Activated CD4-positive, CD25-positive, alpha-beta regulatory T cell treated with anti-CD3 and anti-CD28 coated beads, Interleukin-2, amount 50 U/mL, for 72 hours (primary cell): ENCODE measurements at places on chromosomes 2 and 18.

DNA sequence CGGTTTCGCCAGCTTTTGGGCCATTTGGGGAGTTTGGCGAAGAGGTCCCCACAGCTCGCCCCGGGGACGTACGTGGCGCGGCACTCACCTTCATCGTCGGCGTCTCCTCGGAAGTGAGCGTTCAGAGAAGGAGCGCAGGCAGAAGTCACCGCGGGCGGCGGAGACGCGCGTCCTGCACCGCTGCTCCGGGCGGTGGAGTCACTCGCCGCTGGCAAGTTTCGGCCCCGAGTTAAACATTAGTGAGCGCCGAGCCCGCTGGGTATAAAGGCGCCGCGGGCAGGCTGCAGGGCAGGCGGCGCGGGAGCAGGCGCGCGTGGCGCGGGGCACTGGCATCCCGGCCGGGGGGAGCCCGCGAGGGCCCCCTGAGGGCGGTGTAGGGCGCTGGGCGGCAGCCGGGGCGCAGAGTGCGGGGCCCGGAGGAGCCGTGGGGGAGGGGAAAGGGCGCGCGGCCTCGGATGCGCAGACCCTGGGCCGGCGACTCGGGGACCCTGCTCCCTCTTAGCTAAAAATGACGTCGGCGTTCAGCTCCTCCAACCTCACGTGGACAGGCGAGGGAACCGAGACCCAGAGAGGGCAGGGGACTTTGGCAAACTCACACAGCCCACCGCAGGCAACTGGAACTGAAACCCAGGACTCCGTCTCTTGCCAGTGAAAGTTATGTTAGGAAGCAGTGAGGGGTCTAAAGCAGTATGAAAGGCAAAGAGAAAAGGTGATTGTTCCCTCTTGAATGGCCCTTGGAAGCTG, at the start of gene DPP4:
DPP4 (minus strand) TSS at position 328 of the 744 bp plus-strand sequence; CDS start at position 94, 234 bp downstream.
- peak; percentile 71 for DNase-seq

- peak; percentile 59 for DNase-seq
These were observed 54.6 kb upstream of the GPR17 start for GRCh38 chr2:127591221-127591923.

DNA sequence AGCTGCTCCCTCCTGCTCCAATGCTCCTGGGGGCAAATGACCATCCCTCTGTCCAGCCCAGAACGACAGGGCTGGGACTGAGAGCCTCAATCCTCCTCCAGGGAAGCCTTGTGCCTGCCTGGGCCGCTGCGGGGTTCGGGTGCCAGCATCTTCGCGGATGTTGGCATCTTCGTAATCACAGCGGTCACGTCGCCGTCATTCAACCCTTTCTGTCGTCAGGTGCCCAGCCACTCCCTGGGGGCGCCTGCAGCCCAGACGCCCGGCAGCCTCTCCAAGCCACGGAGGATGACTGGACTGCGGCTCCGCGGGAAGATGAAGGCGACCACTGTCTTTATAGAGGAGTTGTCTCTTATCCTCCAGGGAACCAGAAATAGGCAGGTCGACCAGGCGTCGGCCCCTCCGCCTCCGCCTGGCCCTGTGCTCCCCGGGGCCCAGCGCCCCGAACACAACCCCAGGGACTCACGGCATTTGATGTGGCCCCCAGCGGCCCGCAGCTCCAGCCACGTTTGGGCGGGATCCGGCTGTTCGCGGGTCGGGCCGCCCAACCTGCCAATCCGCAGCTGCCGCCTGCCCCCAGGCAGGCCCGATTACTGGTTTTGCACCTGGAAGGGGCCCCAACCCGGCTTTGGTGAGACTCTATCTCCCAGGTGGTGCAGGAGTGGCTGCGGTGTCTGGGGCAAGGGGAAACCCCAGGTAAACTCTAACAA, 113.9 kb downstream of the THNSL2 start:
- DNase-seq = no peak

DNA sequence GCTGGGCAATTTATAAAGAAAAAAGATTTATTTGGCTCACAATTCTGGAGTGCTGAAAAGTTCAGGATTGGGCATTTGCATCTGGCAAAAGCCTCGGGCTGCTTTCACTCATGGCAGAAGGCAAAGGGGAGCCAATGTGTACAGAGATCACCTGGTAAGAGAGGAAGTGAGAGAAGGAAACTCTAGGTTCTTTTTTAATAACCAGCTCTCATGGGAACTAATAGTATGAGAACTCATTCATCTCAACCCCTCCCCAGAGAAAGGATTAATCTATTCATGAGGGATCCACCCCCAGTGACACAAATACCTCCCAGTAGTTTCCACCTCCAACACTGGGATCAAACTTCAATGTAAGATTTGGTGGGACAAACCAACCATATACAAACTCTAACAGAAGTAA, 129.0 kb downstream of the EVA1A start:
- DNase-seq = no peak

- no peak for DNase-seq
These were observed 96.8 kb upstream of the CRACDL start for GRCh38 chr2:99032786-99033185.

- no peak for DNase-seq
These were observed 70.9 kb upstream of the LYPD6B start for GRCh38 chr2:148967578-148967977.

DNA sequence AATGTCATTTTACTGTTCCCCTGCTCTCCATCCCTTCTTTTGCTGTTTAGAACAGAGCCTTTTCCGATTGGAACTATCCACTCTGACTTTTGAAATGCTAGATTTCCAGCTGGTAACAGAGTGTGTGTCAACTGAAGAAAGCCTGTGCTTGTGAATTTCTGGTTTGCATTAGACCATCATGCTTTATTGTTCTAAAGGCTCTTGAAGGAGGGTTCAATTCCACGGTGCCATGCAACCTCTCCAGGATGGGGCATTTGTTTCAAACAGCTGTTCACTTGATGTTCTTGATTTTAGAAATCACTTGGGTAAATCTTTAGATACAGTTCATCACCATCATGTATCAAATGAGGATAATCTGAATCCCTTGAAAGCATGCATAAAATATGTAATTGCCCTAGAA, 156.7 kb downstream of the QPCT start:
- no peak for DNase-seq

DNA sequence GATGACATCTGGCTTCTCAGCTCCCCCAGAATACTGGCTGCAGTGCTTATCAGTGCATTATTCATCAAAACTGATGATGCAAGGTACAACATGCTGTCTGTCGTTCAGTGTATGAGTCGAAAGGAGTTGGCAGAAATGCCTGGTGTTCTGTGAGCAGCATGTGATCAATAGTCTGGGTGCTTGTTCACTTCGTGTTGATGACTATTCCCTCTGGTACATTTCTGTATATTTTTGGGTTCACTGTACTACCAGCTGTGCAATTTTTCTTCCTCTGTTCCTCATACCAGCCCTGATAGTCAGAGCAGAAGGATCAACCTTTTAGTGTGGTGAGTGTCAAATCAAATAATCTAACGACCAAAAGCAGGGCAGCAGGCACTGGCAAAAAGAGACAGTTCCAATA, 59.0 kb upstream of the KLHL14 start:
- DNase-seq = no peak
